CD4-positive, alpha-beta T cell treated with Interleukin-2 at 100 ng/mL for 4 hours (primary cell): ENCODE measurements at places on chromosomes 3 and 15.

- DNase-seq, result no peak
Observed at GRCh38 chr15:40439461-40439959, 1.2 kb upstream of the BAHD1 start.

- DNase-seq, result no peak
Observed at GRCh38 chr3:13079051-13079450, 5.8 kb upstream of the IQSEC1 start.

- DNase-seq, result no peak
Observed at GRCh38 chr3:143881095-143881494, 32.8 kb upstream of the SLC9A9 start.

GRCh38 chr3:114439284-114439683 is 145.5 kb downstream of the TIGIT start:
- no peak for DNase-seq

- no peak for DNase-seq
Observed at GRCh38 chr15:80478075-80478474, 73.9 kb downstream of the ARNT2 start.

- DNase-seq, result no peak
Observed at GRCh38 chr3:127888156-127888555, 26.9 kb upstream of the KBTBD12 start.

DNA sequence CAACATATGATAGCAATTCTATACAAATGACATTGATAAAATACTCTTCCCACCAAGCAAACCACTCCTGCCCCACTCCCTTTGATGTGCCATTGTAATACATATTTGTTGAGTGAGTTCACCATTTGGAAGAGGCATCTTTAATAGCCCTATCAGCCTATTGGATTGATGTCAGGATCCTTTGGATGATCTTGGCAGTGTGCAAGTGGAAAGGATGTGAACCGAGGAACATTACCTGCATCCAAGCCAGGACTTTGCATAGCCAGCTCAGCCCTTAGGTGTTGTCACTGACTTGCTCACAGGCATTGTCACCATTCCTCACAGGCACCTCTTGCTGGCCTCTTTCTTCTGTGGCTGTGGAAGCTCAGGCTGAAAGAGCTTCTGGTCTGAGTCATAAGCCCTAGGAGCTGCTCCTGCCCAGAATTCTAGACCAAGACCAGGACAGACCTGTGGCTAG is 16.5 kb upstream of the TIMP4 start:
- DNase-seq, result no peak

- no peak for DNase-seq
Observed at GRCh38 chr15:67613708-67614107, 71.2 kb downstream of the MAP2K5 start.

GRCh38 chr3:112472691-112473090 is 26.6 kb downstream of the BTLA start:
- no peak for DNase-seq

- DNase-seq, result no peak
Observed at GRCh38 chr15:99019558-99020540, 12.3 kb upstream of the PGPEP1L start.

- no peak for DNase-seq
Observed at GRCh38 chr3:58215317-58216025, 4.7 kb upstream of the DNASE1L3 start.

DNA sequence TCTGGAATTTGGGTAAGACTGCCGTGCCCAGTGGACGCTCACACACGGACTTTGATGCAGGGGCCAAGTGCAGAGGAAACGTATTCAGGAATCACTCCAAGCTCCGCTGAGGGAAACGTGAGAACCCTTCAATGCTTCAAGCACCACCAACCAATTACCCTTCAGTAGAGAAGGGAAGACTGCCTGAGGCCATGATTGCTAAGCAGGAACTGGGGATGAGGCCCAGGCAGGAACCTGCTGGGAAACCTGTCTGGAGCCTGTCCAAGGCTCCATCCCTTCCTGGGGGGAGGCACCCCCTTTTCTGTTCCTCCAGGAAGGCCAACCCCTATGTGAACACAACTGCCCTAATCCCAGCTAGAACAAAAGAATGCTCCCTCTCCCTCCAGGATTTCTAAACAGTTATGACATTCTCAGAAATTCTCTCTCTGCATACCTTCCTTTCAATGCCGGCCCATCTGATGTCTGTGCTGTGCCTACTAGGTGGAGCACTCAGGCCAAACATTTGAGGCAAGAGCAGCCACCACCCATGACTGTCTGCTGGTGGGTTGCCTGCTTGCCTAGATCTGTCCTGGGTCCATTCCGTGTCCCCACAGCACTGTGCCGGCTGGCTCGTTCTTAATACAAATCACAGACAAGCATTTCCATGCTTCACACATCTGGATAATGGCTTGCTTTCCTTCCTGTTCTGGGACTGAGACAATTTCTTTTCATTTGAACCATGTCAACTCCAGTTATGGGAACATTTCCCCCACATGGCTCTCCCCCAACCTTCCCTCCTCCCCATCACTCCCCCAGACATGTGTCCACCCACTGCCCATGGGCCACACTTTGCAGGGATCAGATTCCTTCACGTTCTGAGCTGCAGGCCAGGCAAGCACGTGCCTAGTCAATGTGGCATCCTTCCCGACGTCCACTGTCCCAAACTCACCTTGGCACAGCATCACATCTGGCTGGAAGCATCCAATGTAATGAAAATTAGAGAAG is 149.4 kb downstream of the ADAMTS17 start:
- no peak for DNase-seq

DNA sequence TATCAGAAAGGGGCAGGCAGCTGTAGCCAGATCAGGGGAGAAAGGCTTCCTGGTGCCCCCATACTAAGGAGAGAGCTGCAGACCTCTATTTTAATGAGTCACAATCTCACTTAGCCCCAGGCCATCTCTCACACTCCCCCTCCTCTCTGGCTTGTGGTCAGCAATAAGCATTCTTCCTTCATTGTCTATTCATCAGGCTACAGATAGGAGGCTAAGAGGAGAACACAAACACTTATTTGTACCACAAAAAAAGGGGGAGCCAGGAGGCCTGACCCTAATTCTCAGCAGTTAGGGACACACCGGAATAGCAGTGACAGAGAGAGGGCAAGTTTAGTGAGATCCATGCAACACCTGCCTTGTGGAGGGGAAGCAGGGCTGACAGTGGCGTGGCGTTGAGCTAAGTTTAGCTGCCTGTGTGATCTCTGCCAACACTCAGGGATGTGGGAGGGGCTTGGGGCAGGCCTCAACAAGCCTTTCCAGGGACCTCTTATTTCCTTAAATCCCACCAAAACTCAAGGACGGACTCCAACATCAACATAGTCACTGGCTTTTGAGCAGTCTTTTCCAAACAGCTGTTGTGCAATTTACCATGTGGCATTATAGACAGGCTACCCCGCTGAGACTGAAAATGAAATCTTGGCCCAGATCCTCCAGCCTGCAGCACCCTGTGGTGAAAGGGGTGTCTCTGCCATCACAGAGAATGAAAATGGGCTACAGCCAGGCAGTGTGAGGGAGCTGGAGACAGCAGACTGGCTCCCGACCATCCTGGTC is 191.9 kb upstream of the TSC22D2 start:
- no peak for DNase-seq

DNA sequence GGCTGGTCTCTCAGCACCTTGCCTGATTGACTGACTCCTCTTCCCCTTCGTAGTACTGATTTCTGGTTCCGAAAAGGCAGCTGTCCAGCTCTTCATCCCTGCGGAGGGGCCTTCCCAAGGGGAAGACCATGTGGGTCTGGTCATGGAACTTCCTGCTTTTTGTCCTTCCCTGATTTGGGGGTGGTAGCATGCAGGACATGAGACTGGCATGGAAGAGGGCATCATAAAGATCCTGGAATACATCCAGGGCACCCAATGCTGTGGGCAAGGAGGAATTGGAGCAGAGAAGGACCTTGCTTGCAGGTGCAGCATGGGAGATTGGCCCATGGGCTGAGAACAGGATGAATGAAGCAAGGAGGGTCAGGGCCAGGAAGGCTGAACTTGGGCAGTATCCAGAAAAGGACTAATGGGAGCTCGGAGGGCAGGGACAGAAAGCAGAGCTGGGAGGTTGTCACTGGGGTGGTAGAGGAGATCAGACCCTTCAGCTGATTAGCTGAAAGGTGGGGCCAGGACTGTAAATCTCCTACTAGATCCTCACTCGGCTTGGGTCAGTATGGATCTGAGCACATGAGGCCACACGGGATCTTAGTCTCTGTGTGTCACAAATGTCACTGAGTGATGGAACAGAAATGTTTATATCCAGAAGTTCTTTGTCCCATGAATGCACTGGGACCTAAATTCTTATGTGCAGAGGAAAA is 59.5 kb downstream of the AMOTL2 start:
- DNase-seq, result no peak

DNA sequence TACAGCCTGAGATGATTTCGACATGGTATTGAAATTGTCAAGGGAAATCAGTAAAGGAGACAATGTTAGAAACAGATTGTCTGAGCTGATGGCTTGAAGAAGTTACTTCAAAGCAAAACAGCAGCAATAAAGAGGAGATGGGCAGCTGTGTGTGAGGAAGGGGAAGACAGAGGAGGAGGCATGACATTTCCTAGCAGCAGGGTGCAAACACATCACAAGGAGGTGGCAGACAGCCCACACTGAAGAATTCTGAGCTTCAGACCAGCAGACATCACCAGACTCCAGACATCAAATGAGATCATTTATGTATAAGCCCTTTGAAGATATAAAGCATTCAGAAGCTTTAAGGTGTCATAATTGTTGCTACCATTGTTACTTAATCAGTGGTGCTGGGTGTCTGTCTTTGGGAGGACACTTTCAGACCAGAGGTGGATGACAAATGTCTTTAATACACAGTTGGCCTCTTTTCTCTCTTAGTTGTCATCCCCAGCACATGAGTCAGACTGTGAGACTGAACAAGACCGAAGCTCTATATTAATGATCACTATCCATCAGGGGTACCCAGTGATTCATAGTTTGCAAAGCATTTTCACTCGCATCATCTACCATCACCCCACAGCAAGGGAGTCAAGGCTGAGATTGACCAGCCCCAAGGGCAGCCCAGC is 203.9 kb downstream of the MINAR1 start:
- no peak for DNase-seq

DNA sequence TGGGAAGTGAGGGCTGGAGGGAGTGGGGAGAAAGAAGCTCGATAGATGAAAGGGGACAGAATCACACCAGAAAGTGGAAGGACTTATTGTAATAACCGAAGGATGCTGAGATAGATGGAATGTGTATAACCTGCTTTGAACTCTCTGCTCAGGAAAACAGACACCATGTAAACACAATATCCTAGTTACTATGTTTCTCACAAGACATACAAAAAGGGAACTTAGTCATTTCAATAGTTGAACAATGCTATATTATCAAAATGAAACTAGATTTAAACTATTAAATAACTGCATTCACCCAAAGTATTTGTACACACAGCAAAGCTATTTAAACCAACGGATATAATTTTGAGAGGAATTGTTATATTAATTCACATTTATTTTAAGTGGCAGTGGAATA is 108.3 kb upstream of the GADL1 start:
- no peak for DNase-seq

GRCh38 chr15:25055356-25056068 is 100.7 kb downstream of the SNRPN start:
- DNase-seq, result no peak

DNA sequence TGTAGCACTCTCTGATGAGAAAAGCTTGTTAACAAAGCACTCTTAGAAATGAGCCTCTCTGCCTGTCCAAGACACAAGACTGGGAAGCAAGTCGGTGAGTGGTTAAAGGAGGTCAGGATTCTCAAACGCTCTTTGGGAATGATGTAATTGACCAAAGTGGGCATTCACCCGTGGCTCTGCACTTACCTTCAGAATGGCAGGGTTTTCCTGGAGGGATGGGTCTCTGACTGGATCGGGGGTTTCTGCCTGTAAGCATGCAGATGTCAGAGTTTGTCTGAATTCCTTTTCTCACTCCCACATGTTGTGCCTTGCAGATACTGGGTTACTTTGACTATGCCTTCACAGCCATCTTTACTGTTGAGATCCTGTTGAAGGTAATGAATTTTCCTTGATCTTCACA is 106.3 kb downstream of the CHDH start:
- DNase-seq, result no peak

DNA sequence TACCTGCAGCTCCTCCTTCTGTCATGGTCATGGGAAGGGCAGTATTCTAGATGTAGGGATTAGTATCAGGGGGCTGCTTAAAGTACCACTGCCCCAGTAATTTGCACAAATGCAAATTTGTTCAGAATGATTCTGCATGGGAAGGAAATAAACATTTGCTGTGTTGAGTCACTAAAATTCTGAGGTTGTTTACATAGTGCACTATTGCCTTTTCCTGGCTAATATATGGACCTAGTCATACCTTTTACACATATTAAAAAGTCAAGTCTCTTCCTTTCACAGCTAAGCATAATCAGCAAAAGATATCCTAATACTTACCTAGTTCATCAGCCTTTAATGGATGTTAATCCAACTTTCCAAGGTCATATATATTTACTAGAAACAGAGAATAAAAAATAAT is 746.4 kb upstream of the NR2F2 start:
- no peak for DNase-seq

DNA sequence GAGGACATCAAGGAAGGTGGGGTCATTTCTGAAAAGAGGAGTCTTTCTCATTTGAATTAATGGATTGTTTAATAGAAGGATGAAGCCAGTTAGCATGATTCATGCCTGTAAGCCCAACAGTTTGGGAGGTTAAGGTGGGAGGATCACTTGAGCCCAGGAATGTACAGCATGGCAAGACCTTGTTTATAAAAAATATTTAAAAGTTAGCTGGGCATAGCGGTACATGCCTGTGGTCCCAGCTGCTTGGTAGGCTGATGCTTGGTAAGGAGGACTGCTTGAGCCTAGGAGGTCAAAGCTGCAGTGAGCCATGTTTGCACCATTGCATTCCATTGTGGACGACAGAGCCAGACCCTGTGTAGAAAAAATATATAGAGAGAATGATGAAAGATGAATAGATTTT is 165.5 kb downstream of the ALCAM start:
- DNase-seq, result no peak

- no peak for DNase-seq
Observed at GRCh38 chr3:188979248-188979647, 192.5 kb upstream of the TPRG1 start.

GRCh38 chr3:4898454-4899313 is 80.6 kb upstream of the BHLHE40 start:
- peak; percentile 35 for DNase-seq

GRCh38 chr3:40043444-40043755 is 234.0 kb downstream of the MYRIP start:
- no peak for DNase-seq

DNA sequence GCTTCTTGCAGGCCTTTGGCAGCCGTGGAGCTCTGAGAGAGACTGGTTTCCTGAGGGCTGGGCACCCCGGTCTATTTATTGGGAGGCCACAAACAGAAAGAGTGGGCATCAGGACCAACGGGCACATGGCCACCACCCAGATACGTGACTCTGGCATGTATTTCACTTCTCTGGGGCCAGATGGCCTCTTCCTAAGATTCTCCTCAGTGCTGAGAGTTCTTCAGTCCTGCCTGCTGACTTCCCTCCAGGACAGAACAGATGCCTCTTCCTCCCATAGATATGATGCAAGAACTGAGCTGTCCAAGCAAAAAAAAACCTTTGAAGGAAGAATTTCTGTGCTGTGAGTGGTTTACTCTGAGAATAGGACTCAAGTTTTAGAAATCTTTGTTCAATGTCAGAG is 107.7 kb downstream of the IGF2BP2 start:
- no peak for DNase-seq
